ENCODE measurements at places on chromosomes 5 and 9. TPM values are rescaled to one million over a fixed set of nuclear protein-coding genes. Genes with fewer than 3 reads are reported as not detected.

GRCh38 chr5:14723701-14724132, 59.2 kb downstream of the OTULIN start:
- no peaks in the 10 kb centered on the region for H3K27me3 ChIP-seq
- H3K27ac ChIP-seq, result no peak overlapping the region
- no peaks in the 10 kb centered on the region for H3K36me3 ChIP-seq
- peaks cover 2% of the 10 kb centered on the region for H3K4me1 ChIP-seq

GRCh38 chr5:134245101-134245604, 19.3 kb upstream of the PPP2CA start:
- no peak overlapping the region for H3K4me3 ChIP-seq
- no peaks in the 10 kb centered on the region for H3K27me3 ChIP-seq
- no peaks in the 10 kb centered on the region for H3K4me1 ChIP-seq
- no peaks in the 10 kb centered on the region for H3K36me3 ChIP-seq
- no peak overlapping the region for H3K27ac ChIP-seq

PDZD2 gene
- 0.50 TPM for total RNA-seq

SLC6A19 gene
- total RNA-seq, result not detected

Data from natural killer cell (primary cell).